Stimulated activated CD4-positive, alpha-beta T cell treated with anti-CD3 and anti-CD28 coated beads, Interleukin-4, amount 100 ng/mL, for 4 hours (primary cell): ENCODE measurements at places on chromosomes 1 and 21.

DNA sequence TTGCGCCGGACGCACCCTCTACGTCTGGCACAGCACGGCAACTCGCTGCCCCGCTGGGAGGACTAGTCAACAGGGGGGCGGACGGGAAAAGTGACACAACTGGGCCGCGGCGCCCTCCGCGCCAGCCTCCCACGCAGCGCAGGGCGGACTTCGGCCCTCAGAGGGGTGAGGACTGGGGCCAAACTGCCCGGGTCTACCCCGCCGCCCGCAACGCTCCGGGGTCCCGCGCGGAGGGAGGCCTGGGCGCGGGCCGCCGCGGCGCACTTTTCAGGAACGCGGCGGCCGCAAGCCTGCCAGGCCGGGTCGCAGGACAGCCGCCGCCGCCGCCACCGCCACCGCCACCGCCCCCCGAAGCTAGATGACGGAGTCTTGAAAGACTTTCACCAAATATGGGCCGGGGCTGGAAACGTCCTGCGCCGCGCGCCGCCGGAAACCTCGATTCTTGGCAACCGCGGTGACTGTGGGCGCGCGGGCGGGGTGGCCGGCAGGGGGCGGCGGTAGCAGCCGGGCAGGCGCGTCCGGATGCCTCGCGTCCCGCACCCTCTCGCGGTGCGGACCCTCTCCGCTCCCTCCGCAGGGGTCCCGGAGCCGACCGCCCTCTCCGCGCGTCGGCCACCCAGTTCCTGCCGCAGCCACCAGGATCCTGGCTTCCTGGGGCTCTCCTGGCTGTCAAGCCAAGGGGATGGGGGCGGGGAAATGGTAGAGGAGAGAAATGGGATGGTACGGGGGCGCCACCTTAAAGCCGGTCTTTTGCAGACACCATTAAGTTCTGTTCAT lies 3.7 kb upstream of the CCN1 start:
- DNase-seq: no peak

DNA sequence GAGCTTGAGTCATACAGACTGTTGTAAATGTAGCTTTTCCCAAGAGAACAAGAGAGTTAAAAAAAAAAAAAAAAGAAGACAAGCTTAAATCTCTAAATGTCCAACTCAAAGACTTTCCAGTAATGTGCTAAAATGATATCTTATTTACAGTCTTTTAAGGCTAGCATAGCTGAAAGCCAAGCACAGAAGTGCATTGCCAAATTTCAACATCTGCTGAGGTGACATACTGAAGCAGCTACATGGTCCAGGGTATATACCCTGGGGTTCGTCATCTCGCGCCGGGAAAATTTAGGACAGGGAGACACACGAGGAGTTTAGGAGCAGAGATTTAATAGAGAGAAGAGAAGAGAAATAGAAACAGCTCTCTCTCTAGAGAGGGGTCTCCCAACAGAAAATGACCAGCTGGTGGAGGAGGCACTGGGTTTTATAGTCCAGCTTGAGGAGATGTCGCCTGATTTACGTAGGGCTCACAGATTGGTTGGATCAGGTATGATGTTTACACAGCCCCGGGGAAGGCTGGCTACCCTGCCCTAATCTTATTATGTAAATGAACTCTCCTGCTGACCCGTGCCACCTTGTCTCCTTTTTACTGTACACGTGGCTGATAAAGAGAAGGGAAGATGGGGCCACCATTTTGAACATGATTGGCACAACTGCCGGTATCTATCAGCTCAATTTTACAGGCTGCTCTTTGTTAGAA lies 172.7 kb downstream of the TRIM33 start:
- no peak for DNase-seq

GRCh38 chr1:89147678-89148658 lies 22.1 kb upstream of the GBP2 start:
- no peak for DNase-seq

GRCh38 chr1:199279872-199280645 lies 641.2 kb downstream of the PTPRC start:
- no peak for DNase-seq

- DNase-seq: no peak
Measured at GRCh38 chr1:230857822-230858221, 10.5 kb downstream of the C1orf198 start.
